Fibroblast of skin of left biceps (primary cell): ENCODE measurements at places on chromosomes 1 and 21.

DNA sequence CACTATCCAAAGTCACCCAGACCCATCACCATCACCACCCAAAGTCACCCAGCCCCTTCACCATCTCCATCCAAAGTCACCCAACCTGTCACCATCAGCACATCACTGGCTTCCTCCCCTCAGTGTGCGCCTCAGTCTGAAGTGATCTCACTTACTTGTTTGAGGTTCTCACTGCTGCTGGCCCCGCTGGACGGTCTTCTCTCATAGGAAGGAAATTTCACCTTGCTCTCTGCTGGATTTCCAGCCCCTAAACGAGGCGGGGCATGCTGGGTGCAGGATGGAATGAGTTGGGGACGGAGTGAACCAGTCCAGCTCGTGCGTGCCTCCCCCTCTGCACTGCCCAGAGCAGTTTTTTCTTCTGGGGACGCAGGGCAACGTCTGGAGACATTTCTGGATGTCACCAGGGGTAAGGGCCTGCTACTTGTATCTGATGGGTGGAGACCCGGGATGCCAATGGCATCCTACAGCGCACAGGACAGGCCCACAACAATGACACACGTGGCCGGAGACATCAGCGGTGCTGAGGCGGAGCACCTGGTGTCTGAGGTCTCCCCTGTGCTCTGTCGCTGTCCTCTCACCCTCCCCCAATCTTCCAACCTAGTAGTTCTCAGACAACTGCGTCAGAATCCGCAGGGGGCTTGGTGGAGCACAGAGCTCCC lies 38.6 kb downstream of the PDE9A start:
- DNase-seq, result no peak

DNA sequence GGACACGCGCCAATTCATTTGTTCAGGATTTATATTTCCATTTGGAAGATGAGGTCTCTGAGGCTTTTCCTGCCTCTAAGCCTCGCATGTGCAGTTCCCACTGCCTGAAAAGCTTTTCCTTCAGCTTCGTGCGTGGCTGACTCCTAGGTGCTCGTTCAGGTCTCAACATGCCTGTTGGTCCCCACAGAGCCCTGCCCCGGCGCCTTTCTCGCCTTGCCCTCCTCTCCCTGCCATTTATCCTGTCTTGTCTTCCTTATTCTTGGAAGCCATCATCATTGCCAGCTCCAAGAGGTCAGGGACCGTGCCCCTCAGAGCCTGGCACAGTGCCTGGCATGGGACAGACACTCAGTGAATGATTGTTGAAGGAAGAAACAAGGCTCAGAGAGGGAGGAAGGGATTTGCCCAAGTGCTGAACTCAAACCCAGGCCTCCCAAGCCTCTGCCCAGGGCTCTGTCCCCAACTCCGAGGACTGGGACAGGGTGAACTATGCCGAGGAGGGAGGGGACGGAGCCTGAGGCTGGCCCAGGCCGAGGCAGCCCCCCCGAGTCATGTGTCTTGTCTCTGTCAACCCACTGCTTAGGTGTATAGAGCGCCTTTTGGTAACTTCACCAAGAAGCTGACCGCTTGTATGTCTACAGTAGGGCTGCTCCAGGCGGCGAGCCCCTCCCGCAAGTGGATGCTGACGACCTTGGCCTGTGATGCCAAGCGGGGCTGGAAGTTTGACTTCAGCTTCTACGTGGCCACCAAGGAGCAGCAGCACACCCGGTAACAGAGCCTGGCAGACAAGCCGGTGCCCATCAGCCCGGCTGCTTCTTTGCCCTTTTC lies 47.3 kb downstream of the DISP3 start:
- DNase-seq, result no peak

GRCh38 chr1:172629638-172630037 lies 29.3 kb upstream of the FASLG start:
- DNase-seq, result no peak

DNA sequence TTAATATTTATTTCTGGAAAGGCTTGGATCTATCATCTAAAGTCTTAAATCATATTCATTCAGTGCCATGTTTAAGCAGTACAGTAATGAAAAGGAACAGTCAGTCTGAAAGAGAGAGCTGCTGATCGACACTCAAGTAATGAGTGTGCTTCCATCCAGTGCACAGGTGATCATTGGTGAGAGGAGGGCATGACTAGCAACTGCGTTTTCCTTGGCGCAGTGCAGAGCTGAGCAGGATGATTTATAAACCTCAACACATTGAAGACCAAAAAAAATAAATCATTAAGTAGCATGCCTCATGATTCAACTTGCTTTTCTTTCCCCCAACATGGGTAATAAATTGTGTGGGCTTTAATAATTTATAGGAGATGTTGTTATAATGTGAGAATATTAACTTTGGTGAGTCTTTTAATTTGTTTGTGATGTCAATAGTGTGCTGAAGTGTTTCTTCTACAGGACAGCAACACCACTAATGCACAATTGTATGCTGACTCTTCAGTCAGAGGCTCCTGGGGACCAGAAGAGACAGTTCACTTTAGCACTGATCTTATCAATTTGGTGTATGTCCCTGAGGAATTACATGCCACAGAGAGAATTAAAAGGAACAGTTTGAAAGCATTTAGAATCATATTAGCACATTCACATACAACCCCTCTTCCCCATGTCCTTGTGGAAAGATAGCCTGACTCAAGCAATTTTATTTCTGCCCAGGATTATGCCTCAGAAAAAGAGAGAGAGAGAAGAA lies 199.7 kb upstream of the ADGRL2 start:
- no peak for DNase-seq

DNA sequence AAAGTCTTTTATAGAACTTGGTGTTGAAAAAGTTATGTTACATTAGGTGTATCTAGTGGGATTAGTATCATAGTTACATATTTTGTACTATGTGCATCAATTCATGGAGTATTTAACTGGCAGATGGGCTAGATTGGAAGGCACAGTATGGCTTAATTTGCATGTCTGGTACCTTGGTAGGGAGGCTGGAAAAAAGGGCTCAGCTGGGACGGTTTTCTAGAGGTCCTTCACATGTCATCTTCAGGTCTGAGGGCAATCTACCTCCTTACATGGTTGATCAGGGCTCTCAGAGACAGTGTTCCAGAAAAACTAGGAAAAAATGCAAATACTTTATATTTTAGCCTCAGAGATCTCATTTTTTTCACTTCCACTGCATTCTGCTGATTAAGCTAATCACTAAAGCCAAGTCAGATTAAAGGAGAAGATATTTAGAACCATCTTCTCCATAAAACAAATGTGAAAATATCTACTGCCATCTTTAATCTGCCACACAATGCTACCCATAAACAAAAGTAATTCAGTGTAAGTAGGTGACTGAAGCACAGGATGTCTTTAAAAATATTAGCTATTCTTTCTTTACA lies 209.3 kb downstream of the PLA2G4A start:
- DNase-seq, result no peak

DNA sequence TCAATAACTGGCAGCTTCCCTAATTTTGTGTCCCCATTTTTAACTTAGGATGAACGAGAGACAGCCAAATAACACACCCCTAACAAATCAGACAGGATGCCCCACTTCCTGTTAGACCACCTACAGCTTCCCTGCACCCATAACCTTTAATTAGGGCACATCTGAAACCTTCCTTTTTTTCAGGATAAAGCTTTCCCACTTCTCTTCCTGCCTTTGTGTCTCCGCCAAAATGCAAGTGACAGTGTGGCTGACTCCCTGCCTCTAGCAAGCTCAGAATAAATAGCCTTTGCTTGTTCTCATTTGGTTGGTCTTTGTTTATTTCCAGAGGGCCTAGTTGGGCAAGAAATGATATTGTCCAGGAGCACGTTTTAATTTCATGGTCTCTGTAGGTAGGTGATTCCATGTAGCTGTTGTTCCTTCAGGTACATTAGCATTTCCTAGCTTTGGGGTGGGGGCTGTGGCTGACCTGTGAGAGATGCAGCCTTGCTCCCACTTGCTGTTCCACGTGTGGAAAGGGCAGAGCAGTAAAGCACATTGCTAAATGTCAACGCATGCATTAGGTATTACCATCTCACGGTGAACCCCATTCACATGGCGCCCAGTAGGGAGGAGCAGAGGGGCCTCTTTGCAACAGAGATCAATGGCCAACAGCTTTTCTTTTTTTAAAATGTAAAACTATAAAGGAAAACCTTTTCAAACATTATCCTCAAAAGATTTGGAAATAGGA lies 154.9 kb downstream of the ST6GALNAC3 start:
- DNase-seq, result no peak

GRCh38 chr1:85628791-85629531 lies 48.4 kb downstream of the CCN1 start:
- peak; percentile 69 for DNase-seq

DNA sequence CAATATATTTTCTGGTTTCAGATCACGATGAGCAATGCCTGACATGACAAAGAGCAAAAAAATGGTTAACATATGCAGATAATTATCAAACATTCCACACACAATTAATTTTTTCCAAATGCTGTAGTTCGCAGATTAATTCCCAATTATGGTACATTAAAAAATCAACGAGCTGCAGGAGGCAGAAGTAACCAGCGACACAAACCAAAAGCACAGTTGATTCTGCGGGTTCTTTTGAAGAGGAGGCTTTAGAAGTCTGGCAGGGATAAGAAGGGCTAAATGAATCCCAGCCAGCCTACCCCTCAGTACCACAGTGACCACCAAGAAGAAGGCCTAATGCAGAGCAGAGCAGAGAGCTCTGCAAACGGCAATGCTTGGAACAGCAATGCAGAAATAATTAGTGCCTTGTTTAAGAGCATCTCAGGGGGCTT lies 17.0 kb upstream of the KNCN start:
- DNase-seq, result peak; percentile 24

GRCh38 chr1:181737056-181737455 lies 253.7 kb downstream of the CACNA1E start:
- no peak for DNase-seq

DNA sequence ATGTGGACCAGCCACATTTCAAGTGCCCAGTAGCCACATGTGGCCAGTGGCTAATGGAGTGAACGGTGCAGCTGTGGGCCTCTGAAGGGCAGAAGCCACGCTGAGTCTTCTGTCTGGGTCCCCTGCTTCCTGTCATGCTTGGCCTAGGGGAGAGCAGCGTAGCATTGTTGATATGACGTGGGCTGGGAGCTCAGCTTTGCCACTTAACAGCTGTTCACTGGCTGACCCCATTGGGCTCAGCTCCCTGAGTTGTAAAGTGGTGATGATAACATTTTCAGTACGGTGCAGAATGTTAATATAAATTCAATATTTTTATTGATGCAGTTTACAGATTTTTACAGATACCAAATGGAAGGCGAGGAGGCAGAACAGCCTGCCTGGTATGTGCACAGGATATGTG lies 4.5 kb downstream of the PODN start:
- no peak for DNase-seq

DNA sequence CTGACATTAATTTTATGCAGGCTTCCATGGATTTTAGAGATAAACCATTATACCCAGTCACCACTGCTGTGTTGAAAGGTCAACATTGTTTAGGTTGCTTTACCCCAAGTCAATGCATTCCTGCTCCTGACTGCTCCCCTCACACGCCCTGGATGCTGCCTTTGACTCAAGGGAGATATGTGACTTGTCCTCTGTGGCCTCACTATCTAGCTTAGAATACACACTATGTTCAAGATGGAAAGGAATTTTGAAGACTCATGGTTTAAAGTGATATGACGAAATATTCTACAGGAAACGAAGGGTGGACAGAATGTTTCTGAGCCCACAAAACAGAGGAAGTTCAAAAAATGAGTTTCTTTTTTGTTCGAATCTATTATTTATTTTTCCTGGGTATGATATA lies 170.4 kb upstream of the NR5A2 start:
- no peak for DNase-seq

DNA sequence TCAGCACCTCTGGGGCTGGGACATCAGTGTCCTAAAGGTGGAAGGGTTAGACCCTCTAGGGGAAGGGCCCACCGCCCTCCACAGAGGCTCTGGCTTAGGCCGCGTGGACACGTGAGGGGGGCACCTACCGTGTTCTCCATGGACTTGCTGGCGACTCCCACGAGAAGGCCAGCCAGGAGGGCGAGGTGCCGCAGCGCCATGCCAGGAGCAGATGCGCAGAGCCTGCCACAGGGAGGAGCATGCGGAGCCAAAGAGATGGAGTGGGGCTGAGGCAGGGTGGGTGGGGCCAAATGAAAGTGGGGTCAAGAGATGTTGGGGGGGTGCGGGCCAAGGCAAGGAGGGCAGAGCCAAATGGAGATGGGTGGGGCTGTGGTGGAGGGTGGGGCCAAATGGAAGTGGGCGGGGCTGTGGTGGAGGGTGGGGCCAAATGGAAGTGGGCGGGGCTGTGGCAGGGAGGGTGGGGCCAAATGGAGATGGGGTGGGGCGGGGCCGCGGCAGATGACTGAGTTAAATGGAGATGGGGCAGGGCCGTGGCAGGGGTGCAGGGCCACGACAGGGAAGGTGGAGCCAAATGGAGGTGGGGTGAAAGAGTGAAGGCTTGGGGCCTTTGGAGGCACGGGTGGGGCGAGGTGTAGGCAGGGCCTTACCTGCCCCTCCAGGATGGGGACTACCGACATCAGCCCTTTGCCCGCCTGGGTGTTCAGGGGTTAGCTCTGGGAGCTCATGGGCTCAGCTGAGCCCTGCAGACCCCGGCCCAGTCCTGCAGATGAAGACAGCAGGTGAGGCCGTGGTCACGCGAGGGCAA lies 17.4 kb upstream of the RNF223 start:
- DNase-seq, result no peak

- no peak for DNase-seq
Measured at GRCh38 chr21:41508415-41509144, 622 bp upstream of the TMPRSS2 start.

GRCh38 chr1:24327891-24328290 lies 8.7 kb downstream of the GRHL3 start:
- no peak for DNase-seq

- DNase-seq, result no peak
Measured at GRCh38 chr1:218207194-218207593, 77.9 kb upstream of the RRP15 start.

DNA sequence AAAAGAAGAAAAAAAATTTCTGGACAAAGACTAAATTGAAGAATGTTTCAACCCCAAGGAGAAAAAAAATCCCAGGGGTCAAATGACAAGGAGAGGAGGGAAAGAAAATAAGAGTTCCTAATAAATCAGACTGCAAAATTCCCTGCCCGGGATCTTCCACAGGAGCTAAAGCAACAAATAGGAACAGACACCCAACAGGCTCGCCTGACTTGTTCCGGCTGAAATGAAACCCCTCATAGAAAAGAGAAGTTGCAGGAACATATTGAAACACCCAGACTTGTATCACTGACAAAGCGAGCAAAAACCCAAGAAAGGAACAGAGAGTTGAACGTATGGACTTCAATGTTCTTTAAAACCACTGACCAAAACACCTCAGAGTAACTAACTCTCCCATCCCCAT lies 123.0 kb downstream of the TIAM1 start:
- DNase-seq, result no peak

DNA sequence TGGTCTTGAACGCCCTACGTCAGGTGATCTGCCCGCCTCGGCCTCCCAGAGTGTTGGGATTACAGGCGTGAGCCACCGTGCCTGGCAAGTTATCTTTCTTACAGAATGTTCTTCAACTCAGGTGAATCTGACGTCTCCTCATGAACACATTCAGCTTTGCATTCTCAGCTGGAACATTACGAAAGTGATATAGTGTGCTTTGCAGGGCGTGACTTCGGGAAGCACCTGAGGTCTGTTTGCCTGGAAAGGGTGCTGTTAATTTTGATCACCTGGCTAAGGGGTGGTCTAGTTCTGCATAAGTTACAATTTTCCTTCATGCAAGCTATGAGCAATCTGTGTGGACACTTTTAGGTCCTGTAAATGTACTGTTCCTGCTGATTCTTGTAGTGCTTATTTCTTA lies 16.3 kb upstream of the CLIC4 start:
- no peak for DNase-seq

GRCh38 chr1:58528518-58528917 lies 18.0 kb downstream of the OMA1 start:
- DNase-seq, result peak; percentile 15

- DNase-seq, result no peak
Measured at GRCh38 chr1:88552226-88552625, 131.8 kb upstream of the PKN2 start.
